CD8-positive, alpha-beta memory T cell (primary cell): ENCODE measurements at places on chromosomes 12 and 14. TPM values are rescaled to one million over a fixed set of nuclear protein-coding genes. Genes with fewer than 3 reads are reported as not detected.

DNA sequence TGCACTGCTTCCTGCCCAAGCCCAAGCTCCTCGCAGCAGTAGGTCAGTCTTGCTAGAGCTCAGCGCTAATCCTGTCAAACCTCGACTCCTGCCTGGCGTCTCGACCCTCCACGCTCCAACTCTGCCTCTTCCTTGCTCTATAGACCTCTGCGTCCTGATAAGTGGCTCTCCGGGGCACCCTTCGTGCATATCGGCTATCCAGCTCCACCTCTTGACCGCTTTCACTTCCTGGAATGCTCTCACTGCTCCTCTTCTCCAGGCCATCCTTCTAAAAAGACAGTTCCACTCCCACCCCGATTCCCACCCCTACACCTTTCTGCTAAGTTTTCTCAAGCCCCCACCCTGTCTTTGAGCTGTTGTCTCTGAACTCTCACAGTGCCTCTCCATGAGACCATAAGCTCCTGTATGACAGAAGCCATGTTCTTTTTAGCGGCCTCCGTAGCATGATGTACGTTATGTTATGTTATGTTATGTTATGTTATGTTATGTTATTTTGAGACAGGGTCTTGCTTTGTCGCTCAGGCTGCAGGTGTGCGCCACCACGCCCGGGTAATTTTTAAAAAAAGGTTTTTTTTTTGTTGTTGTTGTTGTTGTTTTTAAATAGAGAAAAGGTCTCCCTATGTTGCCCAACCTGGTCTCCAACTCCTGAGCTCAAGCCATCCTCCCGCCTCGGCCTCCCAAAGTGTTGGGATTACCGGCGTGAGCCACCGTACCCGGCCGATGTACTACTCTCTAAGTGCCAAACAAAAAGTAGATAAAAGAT, 601 bp downstream of the COX14 start:
- DNase-seq = no peak
- peaks cover 8% of the 10 kb centered on the region for H3K36me3 ChIP-seq
- peaks cover 36% of the 10 kb centered on the region for H3K4me1 ChIP-seq
- H3K4me3 ChIP-seq = peak overlapping the region; percentile 91
- peak overlapping the region; percentile 98 for H3K27ac ChIP-seq
- no peaks in the 10 kb centered on the region for H3K27me3 ChIP-seq

- H3K4me1 ChIP-seq = peaks cover 65% of the 10 kb centered on the region
- H3K4me3 ChIP-seq = no peak overlapping the region
- no peak overlapping the region for H3K27ac ChIP-seq
- H3K36me3 ChIP-seq = no peaks in the 10 kb centered on the region
- DNase-seq = no peak
Measured at GRCh38 chr14:76958980-76959710, 69.4 kb downstream of the IRF2BPL start.

The SIX6 gene
- total RNA-seq = not detected

- DNase-seq = no peak
- H3K36me3 ChIP-seq = no peaks in the 10 kb centered on the region
- no peaks in the 10 kb centered on the region for H3K27me3 ChIP-seq
Measured at GRCh38 chr14:23167116-23167847, 16.2 kb downstream of the SLC7A8 start.

DNA sequence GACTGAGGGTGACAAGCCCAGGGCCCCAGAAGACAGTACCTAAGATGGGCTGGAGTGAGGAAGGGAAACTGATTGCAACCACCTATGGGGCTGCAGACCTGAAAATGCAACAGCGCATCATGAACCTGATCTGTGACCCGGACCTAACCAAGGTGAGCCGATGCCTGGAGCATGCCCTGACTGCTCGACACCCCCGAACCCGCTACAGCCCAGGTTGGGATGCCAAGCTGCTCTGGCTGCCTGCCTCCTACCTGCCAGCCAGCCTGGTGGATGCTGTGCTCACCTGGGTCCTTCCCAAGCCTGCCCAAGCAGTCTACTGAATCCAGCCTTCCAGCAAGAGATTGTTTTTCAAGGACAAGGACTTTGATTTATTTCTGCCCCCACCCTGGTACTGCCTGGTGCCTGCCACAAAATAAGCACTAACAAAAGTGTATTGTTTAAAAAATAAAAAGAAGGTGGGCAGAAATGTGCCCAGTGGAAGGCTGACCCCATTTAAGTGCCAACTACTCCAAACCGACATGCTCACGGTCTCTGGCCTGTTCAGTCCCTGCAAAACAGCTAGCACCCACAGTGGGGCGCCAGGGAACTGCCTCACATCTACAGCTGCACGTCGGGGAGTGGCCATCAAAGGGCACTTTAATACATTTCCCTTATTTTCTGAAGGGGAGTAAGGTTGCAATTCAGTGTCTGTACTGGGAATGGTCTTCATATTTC, 4.2 kb downstream of the RDH5 start:
- H3K36me3 ChIP-seq = no peaks in the 10 kb centered on the region
- no peaks in the 10 kb centered on the region for H3K27me3 ChIP-seq
- peaks cover 29% of the 10 kb centered on the region for H3K4me1 ChIP-seq

- H3K27ac ChIP-seq = no peak overlapping the region
- no peaks in the 10 kb centered on the region for H3K36me3 ChIP-seq
- H3K4me1 ChIP-seq = no peaks in the 10 kb centered on the region
- no peak overlapping the region for H3K4me3 ChIP-seq
Measured at GRCh38 chr12:45121224-45121623, 70.3 kb upstream of the DBX2 start.

The LRRC10 gene
- total RNA-seq = not detected
